ENCODE measurements at places on chromosomes 2 and 18.

GRCh38 chr2:42464631-42465030 lies 29.2 kb downstream of the KCNG3 start:
- no peak for DNase-seq

- no peak for DNase-seq
Measured at GRCh38 chr2:227511955-227512354, 40.0 kb downstream of the AGFG1 start.

DNA sequence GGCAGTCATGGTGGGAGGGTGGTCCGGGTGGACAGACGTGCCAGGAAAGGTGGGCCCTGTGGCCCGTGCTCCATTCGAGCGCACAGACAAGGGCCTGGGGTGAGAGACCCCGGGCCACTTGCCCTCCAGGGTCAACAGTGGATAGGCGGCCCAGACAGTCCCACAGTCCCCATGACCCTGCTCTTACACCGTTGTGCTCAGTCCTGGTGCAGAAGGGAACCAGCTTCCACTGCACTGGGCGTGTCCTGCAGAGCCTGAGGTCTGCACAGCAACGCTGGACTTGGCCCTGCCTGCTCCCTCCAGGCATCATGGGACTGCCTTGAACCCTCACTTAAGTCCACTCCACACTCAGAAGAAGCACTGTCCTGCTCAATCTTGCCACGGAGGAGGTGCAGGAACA lies 52.0 kb downstream of the PXDN start:
- no peak for DNase-seq

DNA sequence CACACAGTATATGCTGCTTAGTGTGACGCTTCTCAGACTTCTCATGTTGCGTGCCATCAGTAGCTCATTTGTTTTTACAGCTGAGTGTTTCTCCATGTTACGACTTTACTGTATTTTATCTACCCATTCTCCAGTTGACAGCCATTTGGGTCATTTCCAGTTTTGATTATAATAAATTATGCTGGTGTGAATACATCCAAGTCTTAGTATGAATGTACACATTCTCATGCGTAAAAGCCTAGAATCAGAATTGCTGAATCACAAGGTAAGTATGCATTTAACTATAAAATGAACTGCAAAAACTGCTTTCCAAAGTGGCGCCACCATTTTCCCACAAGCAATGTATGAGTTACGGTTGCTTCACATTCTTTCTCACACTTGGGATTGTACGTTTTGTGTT lies 184.2 kb upstream of the SLC35G4 start:
- no peak for DNase-seq

DNA sequence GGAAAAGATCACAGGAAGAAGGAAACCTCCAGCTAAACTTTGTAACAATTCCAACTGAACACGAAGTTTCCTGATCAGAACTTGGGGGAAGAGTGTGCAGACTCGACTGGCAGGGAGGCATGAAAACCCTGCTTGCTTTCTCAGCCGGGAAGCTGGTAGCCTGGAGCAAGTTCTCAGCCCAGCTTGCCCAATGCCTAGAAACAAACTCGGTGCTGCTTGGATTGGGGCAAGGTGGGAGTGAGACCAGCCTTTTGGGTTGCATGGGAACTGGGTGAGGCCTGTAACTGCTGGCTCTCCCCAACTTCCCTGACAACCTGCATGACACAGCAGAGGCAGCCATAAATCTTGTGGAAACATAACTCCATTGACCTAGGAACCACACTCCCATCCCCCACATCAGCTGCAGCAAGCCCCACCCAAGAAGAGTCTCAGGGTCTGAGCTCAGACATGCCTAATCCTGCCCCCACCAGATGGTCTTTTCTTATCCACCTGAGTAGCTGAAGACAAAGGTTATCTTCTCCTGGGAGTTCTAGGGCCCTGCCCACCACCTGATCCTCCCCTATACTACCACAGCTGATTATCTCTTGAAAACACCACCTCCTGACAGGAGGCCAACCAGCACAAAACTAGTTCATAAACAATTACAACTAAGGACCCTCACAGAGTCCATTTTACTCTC lies 1859.7 kb upstream of the CELF4 start:
- DNase-seq = no peak

DNA sequence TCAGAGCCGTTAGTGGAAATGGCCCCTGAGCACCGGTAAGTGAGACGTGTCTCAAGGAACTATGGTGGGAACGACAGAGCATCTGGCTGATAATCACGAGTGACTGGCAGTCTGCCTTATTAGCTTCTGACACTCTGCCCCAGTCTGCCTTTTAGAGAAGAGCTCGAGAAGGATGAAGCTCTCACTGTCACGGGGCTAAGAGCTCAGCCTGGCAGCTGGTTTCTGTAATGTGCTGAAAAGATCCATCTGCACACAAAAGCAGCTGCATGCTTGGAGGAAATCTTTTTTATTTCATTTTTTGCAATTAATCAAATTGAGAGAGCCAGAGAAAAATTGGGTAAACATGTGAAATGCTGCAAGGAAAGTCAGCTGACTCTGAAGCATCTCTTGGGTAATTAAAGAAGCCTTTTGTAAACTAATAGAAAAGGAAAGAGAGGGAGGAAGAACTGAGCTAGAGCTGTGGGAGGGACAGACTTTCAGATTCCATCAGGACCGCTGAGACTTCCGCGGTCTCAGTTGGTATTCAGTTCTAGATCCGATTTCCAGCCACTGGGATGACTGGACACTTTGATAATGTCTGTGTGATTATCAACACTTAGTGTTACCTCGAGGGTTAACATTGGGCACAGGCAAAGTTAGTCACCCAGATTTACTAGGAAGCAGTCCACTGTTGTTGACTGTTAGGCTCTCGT lies 24.4 kb downstream of the MBP start:
- no peak for DNase-seq

DNA sequence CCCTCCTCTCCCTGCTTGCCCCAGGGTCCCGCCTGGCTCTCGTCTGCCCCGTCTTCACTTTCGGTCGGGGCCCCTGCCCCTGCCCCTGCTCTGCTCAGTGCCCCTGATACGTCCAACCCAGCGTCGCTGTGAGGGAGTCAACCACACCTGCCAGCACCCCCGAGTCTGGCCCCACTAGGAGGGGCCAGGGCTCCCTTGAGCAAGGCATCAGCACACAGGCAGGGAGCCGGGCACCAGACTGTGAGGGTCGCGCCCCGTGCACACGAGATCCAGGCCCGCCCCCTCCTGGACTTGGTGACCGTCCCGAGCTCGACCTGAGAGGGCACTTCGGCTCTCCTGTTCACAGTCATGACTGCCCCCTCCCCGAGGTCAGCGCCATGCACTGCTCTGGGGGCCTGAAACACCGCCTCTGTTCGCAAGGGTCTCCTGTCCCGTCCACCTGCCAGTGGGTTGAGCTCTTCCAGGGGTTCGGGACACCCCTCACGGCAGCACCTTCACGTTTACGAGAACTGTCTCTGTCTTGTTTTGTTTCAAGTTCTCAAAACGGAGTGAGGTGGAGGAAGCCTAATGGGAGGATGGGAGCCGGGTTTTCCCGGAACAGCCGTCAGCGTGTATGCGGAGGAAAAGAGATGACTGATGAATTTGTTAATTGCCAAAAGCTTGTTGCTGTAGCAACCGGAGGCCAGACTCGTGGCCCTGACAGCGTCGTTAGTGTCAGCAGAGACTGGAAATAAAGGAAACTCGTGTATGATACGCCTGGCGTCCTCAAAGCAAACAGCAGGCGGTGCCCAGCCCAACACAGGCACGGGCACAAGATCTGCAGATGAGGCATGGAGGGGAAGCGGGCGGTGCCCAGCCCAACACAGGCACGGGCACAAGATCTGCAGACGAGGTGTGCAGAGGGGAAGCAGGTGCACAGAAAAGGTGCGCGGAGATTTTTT lies 48.2 kb upstream of the KCNG2 start:
- no peak for DNase-seq

GRCh38 chr18:2340335-2340734 lies 231.0 kb downstream of the METTL4 start:
- no peak for DNase-seq

- DNase-seq = no peak
Measured at GRCh38 chr2:144240656-144241339, 279.1 kb downstream of the ZEB2 start.

DNA sequence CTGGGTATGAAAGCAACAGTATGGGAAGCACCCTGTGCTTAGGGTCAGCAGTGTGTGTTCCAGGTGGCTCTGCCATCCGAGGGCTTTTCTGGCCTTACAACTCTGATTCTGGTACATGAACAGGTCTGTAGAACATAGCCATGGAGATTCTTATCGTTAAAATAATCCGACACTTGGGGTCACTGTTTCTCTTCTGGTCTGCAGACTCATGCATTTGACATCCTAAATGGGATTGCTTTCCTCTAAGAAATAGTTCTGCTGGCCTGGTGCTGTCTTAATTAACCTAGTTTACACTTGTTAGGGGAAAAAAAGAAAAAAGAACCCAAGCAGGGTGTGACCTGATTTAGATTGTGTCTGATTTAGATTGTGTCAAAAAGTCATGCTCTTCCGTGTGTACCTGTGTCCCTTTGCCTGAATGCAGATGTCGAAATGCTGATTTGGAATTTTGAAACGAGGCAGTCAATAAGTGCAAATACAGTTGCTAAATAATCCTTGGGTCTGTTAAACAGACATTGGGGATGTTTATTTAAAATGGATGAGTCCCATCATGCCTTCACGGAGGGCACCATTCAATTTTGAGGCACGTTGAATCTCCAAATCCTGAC lies 59.6 kb downstream of the TRPM8 start:
- no peak for DNase-seq

GRCh38 chr2:150126143-150126740 lies 361.2 kb downstream of the RND3 start:
- no peak for DNase-seq

GRCh38 chr2:147623328-147623727 lies 221.5 kb upstream of the ACVR2A start:
- no peak for DNase-seq

DNA sequence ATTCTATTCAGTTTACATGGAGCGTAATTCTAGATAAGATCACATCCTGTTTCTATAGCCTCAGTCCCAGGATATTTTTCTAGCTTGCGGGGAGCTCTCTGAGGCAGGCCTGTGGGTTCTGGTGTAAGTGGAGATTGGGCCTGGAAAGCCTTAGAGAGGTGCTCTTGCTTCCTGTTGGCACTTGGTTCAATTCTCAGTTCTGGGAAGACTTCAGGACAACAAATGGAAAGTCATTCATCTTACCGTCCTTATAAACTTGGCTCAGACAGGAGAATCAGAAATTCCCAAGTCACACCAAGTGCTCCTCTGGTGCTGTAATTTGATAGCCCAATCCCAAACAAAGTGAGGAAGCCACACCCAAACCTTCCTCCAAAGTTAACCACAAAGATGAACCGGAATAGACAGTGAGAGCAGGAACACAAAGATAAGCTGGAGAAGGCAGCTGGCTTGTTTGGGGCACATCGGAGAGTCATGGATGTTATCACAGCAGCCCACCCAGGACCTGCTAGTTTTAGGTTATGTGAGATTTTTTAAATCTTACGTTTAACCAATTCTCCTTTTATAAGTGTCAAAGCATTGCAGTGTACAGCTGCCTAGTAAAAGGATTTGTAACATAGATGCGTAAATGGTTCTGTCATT lies 144.3 kb upstream of the MAP3K20 start:
- no peak for DNase-seq

- DNase-seq = no peak
Measured at GRCh38 chr2:134314202-134314601, 60.3 kb downstream of the MGAT5 start.

DNA sequence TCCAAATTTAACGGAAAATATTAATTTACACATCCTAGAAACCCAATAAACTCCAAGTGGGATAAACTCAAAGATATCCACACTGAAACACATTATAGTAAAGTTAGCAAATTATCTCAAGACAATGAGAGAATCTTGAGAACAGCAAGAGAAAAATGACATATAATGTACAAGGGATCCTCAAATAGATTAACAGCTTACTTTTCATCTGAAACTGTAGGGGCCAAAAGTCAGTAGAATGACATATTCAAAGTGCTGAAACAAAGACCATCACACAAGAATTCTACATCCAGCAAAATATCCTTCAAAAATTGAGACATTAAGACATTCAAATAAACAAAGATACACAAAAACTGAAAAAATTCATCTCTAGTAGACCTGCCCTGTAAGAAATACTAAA lies 18.7 kb upstream of the METTL21A start:
- DNase-seq = no peak

- no peak for DNase-seq
Measured at GRCh38 chr2:29583104-29583503, 338.3 kb downstream of the ALK start.

- no peak for DNase-seq
Measured at GRCh38 chr2:58871469-58872142, 630.5 kb upstream of the FANCL start.

DNA sequence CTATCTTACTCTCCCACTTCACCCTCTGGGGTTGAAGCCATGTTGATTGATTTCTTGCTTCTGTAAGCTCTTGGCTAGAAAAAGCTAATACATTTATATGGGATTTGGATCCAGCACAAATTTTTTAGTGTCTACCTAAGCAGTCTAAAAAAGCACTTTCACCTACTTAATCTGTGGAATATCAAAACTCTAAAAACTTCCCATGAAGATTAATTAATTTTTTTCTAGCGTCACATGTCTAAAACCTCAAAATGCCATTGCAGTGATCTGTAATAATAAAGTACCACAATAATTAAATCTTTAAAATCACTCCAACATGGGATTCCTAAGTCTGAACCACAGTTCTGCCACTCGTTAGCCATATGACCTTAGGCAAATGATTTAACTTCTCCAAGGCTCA lies 180.1 kb downstream of the EN1 start:
- no peak for DNase-seq

DNA sequence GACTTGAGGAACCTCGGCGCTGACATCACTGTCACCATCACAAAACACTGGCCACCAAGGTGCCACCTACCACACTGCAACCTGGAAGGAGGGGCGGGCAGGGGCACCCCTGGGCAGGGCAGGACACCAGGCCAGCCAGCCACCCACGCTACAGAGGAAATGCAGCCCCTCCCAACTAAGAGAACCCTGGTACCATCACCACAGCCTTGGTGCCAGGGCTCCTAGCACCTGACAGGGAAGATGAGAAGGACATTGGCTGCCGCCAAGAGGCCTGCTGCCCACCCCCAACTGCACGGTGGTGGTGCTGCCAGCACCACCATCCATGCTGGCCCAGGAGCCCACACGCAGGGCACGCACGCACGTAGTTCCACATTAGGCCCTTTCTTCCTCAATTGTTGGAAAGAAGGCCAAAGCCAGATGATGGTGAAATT lies 88.7 kb downstream of the HDAC4 start:
- DNase-seq = no peak

DNA sequence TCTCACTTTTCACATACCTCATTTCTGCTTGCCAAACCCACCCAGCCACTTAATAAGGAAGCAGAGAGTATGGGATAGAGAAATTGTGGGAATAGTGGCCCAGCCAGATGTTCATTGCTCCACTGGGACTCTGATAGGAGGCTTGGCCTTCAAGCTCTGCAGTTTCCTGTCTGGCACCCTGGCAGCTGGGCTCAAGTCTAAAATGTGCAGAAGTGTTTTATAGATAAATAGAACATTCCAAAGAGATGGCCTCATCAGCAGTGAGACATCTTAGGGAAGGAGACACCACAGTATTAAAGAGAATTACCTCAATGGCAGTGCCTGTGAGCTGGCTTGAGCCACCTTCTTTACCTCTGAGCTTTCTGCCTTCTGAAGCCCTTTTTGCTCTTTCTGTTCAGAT lies 24.7 kb downstream of the COPS7B start:
- no peak for DNase-seq
